ENCODE measurements at places on chromosomes 11 and 22.

- no peak for DNase-seq
These were observed 7.9 kb upstream of the SH3BP1 start for GRCh38 chr22:37631448-37632173.

GRCh38 chr11:122309262-122309925, 193.4 kb upstream of the BLID start:
- no peak for DNase-seq

DNA sequence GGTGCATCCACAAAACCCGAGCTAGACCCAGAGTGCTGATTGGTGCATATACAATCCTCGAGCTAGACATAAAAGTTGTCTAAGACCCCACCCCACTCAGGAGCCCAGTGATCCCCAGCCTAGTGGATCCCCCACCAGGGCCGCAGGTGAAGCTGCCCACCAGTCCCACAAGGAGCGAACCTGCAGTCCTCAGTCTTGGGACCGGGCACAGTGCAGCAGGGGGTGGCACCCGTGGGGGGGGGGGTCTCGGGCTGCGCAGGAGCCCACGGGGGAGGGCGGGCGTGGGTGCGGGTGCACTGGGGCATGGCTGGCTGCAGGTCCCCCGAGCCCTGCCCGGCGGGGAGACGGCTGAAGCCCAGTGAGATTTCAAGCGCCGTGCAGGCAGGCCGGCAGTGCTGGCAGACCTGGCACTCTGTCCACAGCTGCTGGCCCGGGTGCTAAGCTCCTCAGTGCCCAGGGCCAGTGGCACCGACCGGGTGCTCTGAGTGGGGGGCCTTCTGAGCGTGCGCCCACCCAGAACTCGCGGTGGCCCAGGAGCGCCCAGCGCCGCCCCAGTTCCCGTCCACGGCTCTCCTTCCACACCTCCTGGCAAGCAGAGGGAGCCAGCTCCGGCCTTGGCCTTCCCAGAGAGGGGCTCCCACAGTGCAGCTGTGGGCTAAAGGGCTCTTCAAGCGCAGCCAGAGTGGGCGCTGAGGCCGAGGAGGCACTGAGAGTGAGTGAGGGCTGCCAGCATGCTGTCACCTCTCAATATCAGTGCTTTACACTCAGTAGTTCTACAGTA, 989.1 kb downstream of the FAM181B start:
- no peak for DNase-seq

DNA sequence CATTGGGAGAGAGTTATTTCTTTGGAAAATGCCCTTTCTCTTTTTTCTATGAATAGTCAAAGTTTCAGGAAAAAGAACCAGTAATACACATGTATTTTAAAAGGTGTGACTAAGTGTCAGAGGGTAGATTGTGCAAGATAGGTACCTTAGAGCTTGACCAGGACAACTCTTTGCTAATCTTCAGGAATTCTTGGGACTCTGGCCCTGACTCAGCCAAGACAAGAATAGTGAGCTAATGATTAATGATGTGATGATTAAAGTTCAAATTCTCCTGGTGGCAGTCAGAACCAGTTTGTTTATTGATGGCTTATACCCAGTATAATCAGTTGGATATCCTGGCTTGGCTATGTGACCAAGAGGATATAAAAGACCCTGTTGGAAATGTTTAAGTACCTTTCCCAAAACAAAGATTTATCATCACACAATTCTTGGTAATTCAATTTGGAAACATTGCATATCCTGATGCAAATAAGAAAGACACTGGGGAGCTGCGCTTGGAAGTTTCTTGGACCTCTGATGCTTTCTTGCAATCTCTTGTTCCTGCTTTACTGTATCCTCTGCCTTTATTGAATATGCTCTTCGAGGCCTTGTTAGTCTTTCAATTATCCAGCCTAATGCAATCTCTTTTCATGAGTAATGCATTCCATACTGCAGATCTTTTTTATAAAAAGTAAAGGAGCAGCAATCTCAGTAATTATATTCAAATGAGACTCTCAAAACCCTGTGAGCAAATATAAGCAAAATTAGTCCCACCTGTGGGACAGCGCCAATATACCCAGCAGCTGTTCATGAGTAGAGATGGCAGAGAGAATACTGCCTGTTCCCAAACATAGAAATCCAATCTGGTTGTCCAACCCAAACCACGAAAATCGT, 48.0 kb upstream of the CEP126 start:
- DNase-seq = peak; percentile 63

DNA sequence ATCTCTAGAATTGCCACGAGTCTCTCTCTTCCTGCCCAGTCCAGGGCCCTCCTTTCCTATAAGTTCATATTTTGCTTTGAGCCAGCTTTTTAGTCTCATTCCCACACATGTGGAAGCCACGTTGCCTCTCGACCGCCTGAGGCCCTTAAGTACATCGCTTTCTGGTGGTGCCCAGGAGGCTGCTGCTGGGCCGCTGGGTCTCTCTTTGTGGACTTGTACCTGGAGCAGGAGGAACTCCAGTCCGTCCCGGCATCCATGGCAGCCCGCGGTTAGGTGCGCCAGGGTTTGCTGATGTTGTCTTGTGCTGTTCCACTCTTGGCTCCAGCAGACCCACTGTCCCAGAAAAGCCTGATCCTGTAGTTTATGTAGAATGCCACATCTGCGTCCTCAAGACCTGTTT, 41.0 kb downstream of the NAT10 start:
- DNase-seq = no peak

All from iris pigment epithelial cell (primary cell).